ENCODE measurements at places on chromosomes 3 and 15.

DNA sequence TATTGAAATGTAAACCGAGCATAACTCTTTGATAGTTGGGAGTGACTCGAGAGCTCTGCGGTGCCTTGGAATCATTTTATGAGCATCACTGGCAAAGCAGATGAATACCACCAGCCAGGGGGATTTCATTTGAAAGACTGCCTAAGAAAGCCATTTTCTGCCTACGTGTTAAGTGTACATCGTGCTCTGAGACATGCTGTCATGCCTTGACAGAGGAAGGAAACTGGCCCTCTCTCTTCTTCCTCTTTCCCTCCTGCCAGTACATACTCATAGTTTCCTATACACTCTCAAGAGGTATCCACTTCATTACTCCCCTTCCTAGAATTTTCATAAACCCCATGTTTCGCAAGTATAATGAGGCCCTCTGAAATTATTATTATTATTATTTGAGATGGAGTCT, 8.8 kb downstream of the BCL2A1 start:
- DNase-seq: peak; percentile 28

DNA sequence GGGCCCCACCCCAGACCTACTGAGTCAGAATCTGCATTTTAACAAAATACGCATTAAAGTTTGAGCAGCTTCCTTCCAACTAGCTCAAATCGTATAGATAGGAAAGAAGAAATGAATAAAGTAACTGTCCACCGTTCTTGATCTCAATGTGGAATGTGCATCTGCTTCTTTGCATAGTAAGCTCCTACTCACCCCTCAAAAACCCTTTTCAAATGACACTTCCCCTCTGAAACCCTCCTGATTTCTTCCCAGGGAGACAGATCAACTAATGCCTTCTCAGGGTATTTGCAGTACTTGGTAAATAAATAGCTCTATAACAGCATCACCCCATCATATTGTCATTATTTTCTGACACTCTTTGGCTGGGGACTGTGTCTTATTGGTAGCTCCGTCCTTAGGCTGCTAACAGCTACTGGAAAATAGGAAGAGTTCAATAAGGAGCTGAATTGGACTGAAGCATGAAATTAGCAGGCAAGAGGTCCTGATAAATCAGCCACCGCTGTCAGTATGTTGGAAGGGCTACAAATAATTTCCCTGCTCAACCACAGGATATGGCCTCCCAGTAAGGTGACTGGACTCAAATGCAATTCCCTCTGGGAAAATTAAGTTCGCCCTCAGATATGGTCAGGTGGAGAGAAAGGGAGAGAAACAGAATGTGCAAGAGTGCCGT, 10.2 kb downstream of the OXTR start:
- no peak for DNase-seq

GRCh38 chr15:59140422-59141226, 35.7 kb downstream of the CCNB2 start:
- no peak for DNase-seq

DNA sequence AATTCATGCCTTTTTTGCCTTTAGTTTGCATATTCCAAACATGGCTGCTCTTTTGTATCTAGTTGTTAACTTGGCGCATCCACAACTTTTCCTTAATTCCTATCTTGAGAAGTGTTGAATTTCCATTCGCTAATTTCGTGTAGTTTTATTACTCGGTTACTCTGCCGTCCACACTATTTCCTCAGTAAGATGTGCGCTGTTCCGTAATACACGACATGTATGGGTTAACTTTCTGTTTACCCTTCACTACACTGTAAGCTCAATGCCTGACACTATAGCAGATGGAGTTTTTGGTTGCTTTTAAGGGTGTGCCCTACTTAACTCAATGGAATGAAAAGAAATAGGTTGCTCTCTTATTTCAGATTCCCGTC, 724 bp downstream of the RPSA start:
- no peak for DNase-seq

DNA sequence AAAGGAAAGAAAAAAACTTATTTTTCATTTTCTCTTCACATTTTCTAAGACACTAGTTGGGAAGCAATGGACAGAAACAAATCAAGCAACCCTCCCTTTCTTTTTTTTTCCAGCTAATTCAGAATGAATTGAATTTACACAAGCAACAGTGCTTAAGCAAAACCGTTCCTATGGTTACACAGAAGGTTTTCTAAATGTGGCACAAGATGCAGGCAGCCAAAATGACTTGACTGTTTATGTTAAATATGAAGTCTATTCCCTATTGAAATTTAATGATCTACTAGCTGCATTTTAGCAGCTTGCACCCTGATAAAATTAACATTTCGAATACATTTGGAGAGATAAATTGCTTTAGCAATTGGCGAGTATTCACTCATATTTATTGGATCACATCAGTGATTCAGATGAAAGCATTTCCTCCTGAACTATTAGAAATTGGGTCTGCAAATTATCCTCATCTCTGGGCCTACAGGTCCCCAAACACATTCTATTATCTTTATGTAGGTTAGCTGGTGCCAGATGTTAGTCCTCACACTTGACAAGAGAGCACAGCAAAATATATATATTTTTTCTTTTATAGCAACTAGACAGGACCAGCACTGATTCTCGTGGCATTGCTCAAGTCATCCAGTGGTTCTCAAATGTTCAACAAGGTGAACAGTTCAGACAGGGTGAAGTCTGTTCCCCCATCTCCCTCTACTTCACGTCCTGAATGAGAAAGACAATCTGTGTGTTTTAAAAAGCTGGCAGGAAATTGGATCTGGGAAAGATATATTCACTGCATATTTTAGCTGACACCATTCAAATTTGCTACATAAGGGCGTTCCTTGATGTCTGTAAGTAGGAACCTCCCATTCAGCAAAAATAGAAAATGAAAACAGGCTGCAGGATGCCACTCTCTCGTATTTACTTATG, 463.6 kb upstream of the KCNMB2 start:
- DNase-seq: no peak

DNA sequence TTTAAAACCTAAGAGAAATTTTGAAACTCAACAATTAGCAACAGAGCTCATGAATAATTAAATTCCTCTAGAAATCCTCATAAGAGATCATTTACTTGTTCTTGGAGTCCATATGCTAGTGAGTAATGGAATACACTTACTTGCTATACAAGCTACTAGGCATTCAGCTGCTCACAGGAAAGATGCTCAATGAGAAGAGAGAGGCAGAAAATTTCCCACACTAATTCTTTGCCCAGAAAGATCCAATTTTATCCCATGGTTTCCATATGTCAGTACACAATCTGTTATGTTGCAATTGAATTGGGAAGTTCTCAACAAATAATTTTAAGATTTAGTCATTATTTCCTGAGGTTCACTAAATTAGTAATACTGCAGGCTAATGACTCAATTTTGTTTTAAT, 310.4 kb downstream of the RYR3 start:
- no peak for DNase-seq

DNA sequence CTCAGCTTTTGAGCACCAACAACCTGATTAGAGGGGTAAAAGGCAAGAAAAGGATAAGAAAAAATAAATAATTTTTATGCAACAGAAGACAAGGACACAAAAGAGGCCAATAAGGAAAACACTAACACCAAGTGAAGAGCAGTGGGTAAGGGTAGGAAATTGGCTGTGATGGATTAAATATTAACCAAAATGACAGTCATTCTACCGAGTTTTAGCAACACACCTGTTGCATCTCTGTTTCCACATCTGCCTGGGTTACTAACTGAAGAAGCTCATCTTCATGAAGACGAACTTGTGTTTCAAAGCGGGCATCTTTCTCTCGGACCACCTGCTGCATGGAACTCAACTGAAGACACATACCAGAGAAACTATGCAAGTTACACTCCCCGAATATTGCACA, 30.1 kb downstream of the GOLGB1 start:
- DNase-seq: no peak

GRCh38 chr15:49060710-49061495, 14.7 kb upstream of the SECISBP2L start:
- DNase-seq: no peak

DNA sequence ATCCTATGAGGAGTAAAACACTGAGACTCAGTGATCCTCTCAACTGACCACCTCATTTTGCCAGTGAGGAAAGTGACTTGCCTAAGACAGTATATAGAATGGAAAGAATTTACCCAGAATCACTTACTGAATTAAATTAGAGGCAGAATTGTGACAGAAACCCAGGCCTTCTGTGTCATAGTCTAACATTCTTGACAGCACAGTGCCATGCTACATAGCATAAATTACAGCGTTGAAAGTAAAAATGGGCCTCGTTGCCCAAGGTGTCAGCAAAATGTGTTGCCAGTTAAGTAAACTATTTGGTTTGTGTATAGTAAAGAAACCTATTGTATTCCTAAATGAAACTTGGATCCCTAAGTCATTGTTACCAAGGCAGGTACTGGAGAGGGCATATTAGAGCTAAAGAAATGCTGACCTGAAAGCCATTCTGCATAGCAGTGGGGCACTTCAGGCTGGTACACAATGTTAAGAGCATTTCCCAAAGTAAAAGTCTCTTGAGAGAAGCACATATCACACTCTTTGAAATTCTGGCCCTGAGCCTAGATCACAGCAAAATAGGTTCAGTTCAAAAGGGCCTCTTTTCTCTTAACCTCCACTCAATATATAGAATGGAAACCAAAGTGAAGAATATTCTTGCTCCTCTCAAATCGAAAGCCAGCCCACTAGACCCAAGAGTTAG, 53.8 kb downstream of the HMG20A start:
- DNase-seq: no peak

DNA sequence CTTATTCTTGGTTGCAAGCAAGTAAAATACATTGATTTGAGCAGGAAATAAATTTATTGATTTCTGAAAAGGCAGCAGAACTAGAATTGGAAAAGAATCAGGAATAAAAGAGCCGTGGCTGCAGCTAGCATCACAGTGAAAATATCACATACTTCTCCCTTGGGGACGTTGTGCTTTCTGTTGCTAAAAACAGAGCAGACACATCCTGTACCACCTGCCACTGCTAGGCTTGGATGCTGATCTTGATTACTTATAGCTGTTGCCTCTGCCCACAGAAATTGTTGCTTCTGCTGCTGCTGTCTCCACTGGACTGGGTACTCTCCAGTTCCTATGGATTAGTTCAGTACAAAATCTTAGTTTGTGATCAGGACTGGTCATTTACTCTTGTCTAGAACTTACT, 283.8 kb downstream of the C3orf38 start:
- DNase-seq: peak; percentile 25

DNA sequence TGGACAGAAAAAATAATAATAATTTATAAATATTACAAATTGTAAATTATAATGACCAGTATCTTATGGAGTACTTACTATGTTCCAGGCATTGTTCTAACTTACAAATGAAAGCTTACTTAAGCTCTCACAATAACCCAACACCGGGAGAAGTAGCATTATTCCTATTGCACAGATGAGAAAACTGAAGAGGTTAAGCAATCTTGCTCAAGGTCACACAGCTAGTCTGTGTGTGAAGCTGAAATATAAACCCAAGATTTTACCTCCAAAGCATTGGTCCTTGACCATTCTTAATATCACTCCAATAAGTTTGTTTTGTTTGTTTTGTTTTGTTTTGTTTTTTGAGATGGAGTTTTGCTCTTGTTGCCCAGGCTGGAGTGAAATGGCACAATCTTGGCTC, 43.1 kb downstream of the GBE1 start:
- DNase-seq: no peak

- no peak for DNase-seq
These were observed 2.8 kb upstream of the RTP2 start for GRCh38 chr3:187705164-187705563.

- no peak for DNase-seq
These were observed 1.5 kb downstream of the HMCES start for GRCh38 chr3:129280183-129280582.

GRCh38 chr3:16599694-16600093, 5.5 kb downstream of the DAZL start:
- no peak for DNase-seq

DNA sequence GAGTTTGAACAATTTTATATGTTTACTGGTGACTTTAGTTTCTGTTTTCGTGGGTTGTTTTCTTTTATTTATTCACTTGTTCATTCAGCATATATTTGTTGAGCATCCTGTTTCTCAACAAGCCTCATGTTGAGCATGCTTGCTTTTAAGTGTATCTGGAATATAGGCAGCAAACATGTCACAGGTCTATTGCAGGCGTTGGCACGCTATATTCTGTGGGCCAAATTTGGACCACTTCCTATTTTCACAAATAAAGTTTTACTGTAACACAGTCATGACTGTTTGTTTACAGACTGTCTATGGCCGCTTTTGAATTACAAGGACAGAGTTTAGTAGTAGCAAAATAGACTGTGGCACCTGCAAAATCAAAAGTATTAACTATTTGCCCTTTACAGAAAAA, 89.6 kb downstream of the THRB start:
- no peak for DNase-seq

DNA sequence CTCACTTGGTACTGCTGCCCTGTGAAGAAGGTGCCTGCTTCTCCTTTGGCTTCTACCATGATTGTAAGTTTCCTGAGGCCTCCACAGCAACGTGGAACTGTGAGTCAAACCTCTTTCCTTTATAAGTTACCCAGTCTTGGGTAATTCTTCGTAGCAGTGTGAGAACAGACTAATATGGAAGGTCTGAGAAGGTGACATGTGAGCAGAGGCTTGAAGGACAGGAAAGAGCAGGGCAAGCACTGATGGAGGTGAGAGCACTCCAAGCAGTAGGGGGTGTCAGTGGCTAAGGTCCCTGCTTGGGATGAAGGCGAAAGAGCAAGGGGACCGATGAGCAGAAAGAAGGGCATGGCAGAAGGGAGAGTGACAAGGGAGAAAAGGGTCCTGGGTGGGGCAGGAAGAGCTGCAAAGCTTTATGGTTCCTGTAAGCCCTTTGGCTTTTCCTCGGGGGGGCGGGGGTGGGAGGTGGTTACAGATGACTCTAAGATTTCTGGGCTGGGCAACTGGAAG, 3.5 kb downstream of the EIF4E3 start:
- DNase-seq: no peak

DNA sequence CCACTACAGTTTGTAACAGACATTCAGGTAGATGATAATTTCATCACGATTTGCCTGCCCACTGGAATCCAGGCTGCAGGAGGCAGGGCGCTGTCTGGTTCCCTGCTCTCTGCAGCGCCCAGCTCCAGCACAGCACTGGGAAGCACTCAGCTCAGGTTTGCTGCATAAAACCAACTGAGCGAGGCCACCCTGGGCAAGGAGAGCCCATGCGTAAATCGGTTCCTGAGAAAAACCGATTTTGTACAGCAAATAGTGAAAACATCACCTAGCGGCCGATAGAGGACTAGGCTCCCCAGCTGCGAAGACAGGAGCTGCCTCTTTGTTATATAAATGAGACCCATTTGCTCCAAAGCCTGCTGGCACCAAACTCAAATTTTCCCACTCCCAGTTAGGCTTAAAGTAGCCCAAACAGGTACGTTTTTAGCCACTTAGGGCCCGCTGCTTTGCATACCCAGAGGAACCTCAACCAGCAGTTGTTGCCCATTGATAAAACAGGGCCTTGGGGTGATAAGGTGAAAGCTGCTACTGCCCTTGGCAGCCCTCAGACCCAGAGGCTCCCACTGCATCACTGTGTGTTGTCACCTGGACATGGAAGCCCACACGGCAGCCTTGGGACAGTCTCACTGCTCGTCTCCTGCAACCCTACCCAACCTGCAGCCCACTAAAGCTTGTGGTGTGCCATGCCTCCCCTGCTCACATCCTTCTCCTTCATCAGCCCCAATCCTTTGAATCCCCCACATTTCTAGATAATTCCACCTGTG, 47.5 kb downstream of the ALDH1L1 start:
- DNase-seq: no peak

- no peak for DNase-seq
These were observed 17.3 kb downstream of the ZBTB38 start for GRCh38 chr3:141385406-141386125.

GRCh38 chr3:65448120-65448519, 590.6 kb downstream of the MAGI1 start:
- DNase-seq: no peak
